ENCODE measurements at places on chromosomes 5 and 9.

- DNase-seq, result peak; percentile 8
These were observed 36.2 kb upstream of the SMARCA2 start for GRCh38 chr9:1978941-1979340.

- DNase-seq, result no peak
These were observed 41.5 kb downstream of the GCNT4 start for GRCh38 chr5:75010838-75011237.

- no peak for DNase-seq
These were observed 18.3 kb downstream of the SPINK9 start for GRCh38 chr5:148353634-148354033.

GRCh38 chr9:94490465-94490864, 64.4 kb upstream of the PCAT7 start:
- peak; percentile 14 for DNase-seq

- DNase-seq, result peak; percentile 14
These were observed 47.2 kb upstream of the FBXL7 start for GRCh38 chr5:15452781-15453180.

- no peak for DNase-seq
These were observed 51.1 kb upstream of the EGFL7 start for GRCh38 chr9:136611606-136612005.

All from iris pigment epithelial cell (primary cell).